ENCODE measurements at places on chromosomes 6 and 20.

- no peak for DNase-seq
Observed at GRCh38 chr6:136655239-136656014, 105.2 kb upstream of the MAP7 start.

DNA sequence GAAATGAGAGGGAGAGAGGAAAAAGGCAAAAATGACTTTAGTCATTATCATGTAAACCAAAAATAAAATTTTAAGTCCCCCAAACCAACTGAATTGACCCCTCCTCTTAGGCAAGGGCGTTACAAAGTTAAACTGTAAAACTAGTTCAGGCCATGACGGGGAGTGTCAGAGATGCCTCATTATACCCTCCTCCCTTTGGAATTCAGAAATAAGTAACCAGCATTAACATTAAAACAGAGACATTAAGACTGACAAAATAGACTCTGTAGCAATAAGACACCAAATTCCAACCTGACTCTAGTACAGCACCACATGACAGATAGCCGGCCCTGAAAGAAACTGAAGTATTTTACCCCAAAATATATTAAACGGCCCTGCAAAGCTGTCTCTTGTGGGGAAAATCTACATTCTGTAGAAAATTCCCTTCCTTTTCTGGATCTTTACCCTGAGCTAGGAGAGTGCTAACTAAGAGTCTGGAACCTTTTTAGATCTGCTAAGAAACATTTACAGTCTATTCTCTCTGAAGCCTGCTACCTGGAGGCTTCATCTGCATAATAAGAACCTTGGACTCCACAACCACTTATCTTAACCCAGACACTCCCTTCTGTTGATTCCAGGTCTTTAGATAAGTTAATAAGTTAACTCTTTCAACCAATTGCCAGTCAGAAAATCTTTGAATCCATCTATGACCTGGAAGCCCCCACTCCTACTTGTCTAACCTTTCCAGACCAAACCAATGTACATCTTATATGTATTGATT, 150.7 kb downstream of the PKHD1 start:
- no peak for DNase-seq

GRCh38 chr20:911882-912600, 4.1 kb downstream of the ANGPT4 start:
- DNase-seq = no peak

DNA sequence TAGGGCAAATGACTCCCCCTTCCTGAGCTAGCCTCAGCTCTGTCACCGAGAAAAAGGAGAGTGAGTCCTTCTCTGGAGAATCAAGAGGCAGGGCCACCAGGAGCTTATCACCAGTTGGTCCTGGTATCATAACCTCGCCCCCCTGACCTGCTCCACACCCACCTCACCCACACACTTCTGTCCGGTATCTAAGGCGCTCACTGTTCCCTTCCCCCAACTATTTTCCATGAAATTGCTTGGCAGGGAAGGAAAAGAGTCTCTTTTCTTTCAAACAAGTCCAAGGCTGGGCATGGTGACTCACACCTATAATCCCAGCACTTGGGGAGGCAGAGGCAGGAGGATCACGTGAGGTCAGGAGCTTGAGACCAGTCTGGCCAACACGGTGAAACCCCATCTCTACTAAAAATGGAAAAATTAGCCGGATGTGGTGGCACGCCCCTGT, 77.6 kb downstream of the ZMYND8 start:
- no peak for DNase-seq

DNA sequence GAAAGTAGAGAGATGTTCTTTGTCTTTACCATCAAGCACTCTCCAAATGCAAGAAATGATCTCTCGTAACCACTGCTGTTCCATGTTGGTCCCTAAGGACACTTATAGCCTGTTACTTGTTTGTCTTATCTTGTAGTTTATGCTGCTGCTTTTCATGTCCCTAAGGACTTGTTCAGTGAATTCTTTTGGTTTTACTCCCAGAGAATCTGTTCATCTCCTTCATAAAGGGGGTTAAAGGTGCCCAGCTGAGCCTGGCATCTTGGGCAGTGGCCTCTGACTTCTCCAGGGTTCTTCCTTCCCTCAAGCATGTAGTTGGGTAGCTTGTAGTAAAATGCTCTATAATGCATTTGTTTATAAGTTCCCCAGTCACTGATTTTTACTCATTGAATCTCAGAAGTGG, 864 bp upstream of the PKIG start:
- no peak for DNase-seq

DNA sequence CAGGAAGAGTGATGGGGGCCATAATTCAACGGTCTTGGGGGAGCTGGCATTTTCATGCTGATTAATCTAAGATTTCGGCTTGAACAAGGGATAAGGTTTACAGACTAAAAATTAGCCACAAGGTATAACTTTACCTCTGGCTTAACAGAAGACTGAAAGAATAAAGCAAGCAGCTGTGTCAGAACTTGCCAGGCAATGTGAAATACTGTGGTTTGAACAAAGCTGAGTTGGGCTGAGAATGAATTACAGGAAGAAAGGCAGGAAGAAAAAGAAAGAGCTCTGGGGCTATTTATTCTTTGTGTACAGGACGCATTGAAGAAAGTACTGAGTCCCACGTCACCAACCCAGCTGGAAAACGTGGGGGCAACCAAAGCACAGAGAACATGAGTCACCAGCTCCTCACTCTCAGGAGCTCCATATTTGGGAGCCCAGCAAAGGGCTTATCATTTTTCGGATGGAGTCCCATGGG, 121.5 kb upstream of the NEDD9 start:
- no peak for DNase-seq

DNA sequence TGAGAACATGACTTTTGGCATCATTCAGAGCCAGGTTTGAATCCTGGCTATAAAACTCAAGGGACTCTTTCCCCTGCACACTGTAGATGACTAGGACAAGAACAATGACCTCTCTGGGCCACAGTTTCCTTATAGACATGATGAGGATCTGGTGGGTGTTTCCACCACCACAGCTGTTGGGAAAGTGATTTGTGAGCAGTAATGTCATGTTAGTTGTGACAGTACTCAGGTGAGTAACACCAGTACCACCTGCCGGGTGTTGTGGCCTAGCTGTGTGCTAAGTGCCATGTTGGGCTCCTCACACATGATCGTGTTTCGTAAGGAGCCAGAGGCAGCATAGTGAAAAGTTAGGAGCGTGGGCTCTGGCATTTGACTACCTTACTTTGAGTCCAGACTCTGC, 24.1 kb downstream of the HM13 start:
- no peak for DNase-seq

GRCh38 chr20:951384-952169, 35.4 kb upstream of the ANGPT4 start:
- DNase-seq = no peak

DNA sequence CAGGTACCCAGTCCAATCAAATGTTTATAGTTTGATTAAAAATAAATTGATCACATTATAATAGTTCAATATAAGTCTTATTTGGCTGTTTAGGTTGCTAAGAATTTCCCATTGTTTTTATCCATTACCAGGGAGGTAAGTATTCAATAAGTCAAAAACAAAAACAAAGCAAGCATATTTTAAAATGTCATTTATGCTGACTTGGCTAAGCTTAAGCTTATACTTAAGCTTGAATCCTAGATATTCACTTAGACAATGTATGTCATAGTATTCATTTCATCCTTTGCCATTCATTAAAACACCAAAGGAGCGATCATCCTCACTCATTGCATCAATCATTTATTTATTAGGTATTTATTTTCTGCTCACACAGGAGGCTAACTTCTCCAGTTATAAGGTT, 144.9 kb downstream of the PRL start:
- DNase-seq = no peak

- DNase-seq = no peak
Observed at GRCh38 chr6:49225471-49225870, 237.6 kb downstream of the MMUT start.

All from stimulated activated CD8-positive, alpha-beta memory T cell treated with anti-CD3 and anti-CD28 coated beads, Interleukin-2, amount 100 ng/mL, for 1 hour (primary cell).